ENCODE measurements at places on chromosomes 16 and 17.

DNA sequence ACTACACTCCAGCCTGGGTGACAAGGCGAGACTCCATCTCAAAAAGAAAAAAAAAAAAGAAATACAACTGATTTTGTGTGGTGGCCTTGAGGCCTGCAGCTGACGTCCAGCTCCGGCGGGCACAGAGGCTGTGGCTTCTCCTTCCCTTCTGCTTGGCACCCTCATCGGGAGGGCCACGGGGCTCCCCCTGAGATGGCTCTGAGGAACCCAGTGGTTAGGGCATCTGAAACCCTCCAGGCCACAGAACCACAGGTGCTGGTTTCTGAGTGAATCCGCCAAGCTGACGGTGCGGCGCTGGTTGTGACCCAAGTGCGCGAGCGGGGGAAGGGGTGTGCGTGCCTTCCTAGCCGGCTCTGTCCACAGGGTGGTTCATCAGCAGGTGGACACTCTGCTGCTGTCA, 63.4 kb downstream of the LMF1 start:
- no peak for DNase-seq

GRCh38 chr17:1073241-1073962, 76.5 kb downstream of the TIMM22 start:
- no peak for DNase-seq

DNA sequence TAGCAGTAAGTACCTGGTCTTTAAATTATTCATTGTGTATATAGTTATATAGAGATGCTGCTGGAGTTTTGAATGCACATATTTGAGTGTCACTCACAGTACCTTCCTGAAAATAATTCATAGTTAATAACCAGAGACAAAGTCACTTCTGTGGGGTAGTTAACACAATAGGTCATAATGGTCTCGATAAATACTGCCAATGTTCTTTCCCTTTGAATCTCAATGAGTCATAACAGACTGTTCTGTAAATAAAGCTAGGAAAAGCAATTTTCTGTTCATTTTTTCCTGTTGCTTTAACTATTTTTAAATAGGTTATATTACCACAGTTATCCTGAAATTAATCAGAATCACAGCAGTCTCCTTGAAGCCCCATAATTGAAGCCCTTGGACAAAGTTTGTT, 87.2 kb downstream of the MAP2K4 start:
- DNase-seq = no peak

DNA sequence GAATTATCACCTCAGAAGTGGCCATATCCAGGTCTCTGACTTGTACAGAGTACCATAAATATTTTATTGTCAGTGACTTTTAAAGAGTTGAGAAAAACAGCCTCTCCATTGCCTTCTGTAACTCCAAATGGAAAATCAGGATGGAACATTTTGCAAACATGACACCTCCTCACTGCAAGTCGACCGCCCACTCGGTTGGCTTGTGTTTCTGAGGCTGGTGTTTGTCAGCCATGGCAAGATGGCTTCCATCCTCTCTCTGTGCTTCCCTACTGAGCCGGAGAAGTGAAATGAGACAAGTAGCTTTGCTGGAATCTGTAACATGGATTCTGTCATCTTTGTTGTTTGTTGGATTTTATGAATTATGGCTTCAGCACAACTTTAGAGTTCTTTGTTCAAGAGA, 172.8 kb downstream of the RBFOX1 start:
- no peak for DNase-seq

DNA sequence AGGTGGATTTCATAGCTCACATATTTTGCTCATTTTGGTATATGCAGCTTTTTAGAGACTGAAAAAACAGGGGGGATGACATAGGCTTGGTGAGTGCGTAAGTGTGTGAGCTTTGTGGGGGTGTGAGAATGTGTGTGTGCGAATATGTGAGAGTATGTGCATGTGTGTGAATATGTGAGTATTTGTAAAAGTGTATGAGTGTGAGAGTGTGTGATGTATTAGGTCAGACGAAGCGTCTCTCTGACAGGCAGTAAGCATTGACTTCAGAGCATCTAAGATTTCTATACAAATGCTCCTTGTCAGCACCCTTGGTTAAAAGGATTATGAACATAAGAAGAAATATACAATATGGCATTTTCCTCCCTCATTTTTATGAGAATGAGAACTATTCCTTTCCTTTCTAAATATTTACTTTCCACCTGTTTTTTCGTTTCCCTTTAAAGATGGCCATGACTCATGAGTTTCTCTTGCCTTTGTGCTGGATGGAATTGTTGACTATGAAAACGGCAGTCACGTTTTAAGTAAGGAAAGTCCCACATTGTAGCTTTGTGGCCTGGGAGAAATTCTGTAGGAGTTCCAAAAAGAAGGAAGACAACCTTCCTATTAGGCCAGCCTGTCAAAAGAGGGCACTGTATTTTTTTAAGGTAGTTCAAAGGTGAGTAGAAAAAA, 276.4 kb downstream of the FOXL1 start:
- no peak for DNase-seq

- DNase-seq = peak; percentile 58
Observed at GRCh38 chr16:89602273-89602951, 11.0 kb upstream of the DPEP1 start.

- no peak for DNase-seq
Observed at GRCh38 chr17:7406235-7406825, 1.3 kb upstream of the NLGN2 start.

GRCh38 chr17:42904110-42904469, 3.5 kb downstream of the G6PC1 start:
- no peak for DNase-seq

DNA sequence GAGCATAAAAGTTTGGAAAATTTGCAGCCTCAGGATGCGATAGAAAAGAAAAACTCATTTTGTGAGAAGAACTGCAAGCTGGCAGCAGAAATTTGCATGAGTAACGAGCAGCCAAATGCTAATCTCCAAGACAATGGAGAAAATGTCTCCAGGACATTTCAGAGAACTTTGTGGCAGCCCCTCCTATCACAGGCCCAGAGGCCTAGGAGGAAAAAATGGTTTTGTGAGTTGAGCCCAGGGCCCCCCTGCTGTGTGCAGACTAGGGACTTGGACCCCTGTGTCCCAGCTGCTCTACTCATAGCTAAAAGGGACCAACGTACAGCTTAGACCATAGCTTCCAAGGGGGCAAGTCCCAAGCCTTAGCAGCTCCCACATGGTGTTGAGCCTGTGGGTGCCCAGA, 34.3 kb downstream of the APPBP2 start:
- no peak for DNase-seq

DNA sequence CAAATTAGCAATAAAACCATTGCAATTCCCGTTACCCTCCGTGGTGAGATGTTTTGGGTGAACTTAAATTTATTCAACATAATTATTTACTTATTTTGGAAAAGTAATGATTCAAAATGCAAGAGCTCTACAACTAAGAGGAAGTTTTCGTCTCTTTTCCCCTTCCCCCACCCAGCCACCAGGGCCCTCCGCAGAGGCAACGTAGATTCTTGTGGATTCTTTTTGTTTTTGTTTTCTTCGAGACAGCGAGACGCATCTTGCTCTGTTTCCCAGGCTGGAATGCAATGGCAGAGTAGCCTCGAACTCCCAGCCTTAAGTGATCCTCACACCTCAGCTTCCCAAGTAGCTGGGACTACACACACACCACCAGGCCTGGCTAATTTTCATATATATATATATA, 19.2 kb downstream of the CCDC40 start:
- DNase-seq = no peak

DNA sequence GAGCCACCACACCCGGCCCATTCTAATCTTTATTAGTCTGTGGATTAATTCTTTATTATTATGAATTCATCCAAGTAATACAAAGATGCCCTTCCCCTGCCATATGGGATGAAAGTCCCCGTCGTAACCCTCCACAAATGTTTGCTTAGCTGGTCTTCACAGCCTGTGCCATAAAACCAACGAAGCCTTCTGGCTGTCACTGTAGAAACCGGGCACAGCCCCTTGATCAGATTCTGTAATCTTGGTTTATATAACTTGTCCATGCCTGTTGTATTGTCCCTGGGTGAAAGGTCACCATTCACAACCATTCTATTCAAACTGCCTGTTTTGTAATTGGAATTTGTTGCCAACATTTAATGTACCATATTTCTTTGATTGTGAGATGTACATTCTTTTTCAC, 66.5 kb downstream of the ATP2C2 start:
- no peak for DNase-seq

All from stimulated activated CD8-positive, alpha-beta memory T cell treated with anti-CD3 and anti-CD28 coated beads, Interleukin-4, amount 100 ng/mL, for 24 hours (primary cell).